ENCODE measurements at places on chromosomes 7 and 10.
A peak's percentile ranks its signal among the peaks of the same experiment; 100 is the strongest.

- no peak for DNase-seq
Observed at GRCh38 chr7:17645500-17645899, 294.8 kb downstream of the SNX13 start.

DNA sequence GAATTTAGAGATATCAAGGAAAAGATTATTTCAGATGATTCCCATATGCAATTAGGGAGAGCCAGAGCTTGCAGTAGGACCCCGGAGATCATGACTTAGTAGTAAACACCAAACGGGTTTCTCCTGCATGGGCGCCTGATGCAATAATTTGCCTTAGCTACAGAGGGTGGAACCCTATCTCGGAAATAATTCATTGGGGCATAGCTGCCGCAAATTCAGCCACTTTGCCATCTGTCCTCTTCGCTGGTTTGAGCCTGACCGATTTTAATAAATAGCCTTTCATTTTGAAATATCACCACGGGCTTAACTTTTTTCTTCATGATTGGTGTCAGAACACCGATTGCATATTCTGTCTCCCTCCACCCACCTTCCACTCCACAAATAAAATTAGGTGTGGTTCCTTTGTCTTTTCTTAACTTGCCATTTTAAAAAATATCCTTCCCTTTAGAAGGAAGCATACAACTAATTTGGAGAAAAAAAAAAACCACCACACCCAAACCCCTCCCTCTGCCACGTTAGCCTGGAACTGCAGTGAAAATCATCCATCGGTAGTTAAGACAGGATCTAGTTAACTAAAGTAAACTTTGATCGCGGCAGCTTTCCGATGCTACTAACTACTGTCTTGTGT, 1.4 kb downstream of the GARS1 start:
- no peak for DNase-seq

DNA sequence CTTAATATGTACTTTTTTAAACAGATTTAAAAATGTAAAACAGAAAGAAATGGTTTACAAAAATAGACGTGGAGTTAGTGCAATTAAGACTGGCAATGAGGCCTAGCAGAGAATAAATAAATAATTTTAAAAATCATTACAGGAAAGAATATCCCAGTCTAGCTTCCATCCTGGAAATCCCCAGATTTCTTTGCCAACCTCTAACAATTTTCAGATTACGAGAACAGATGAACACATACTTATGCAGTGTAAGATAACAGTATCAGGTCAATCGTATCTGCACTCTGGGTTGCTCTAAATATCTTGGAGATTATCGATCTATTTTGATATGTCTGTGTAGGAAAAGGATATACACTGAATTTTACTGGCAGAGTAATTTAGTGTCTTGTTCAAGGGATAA, 210.5 kb downstream of the SEMA3A start:
- DNase-seq, result no peak

GRCh38 chr7:152054367-152055230, 29.1 kb downstream of the GALNT11 start:
- DNase-seq, result no peak

GRCh38 chr10:44477046-44477425, 92.1 kb upstream of the CXCL12 start:
- no peak for DNase-seq

DNA sequence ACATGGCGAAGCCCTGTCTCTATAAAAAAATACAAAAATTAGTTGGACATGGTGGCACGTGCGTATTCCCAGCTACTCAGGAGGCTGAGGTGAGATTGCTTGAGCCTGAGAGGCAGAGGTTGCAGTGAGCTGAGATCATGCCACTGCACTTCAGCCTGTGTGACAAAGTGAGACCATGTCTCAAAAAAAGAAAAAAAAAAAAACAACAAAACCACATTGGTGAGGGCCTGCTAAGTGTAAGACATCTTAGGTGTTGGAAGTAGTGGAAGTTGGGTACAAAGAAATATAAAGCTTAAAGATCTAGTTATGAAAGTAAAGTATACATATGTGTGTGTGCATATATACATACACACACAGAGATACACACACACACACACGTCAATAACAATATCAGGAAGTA, 228.0 kb downstream of the EXOC4 start:
- no peak for DNase-seq

- no peak for DNase-seq
Observed at GRCh38 chr10:124158592-124158991, 65.2 kb upstream of the CHST15 start.

- no peak for DNase-seq
Observed at GRCh38 chr7:163971-164881, 28.1 kb upstream of the FAM20C start.

GRCh38 chr10:64265961-64266360, 744.8 kb downstream of the REEP3 start:
- no peak for DNase-seq

- DNase-seq, result no peak
Observed at GRCh38 chr7:44985033-44985695, 6.3 kb upstream of the MYO1G start.

DNA sequence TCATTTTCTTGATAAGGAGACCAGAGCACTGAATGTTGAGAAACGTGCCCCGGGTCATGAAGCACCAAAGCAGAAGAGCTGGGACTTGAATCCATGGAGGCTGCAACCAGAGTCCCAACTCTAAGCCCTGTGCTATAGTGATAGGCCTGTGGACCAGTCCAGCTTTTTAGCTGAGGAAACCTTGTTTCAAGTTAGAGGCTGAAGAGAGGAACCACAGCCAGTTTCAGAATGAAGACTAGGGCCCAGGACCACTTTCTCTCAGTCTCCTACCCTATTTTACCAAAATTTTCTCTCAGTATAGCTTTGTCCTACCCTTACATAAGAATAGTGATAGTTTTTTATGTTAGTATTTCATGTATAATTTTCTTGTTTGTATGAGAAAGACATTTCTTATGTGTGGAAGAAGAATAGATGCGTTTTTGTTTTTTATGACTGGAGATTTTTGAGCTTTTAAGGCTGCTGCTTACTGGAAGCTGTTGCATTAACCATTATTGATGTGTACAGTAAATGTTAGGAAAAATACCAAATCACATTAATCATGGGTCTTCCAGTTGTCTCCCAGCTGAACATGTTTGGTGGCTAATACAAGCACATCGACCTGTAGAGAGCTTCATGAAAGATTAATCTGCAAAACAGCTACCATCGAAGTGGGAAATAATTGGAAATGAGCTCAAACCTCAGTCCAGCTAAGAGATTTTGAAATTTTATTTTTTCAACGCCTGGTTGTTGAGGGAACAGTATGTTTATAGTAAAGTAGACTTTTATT, 45.0 kb upstream of the CSTF2T start:
- DNase-seq, result no peak

GRCh38 chr7:146175716-146176115, 59.1 kb downstream of the CNTNAP2 start:
- no peak for DNase-seq

DNA sequence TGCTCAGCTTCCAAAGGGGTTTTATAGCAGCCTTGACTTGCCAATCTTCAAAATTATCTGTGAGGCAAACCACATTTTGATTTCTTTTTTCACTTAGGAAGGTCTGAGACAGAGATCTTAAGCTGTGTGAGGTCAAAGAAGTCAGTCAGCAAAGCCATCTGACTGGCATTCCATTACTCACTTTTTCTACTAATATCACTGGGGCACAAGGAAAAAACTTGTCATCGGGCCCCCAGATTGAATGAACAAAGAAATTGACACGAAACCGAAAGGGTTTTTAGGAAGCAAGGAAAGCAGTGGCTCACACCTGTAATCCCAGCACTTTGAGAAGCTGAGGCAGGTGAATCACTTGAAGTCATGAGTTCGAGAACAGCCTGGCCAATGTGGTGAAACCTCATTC, 78.5 kb upstream of the FRMD4A start:
- no peak for DNase-seq

DNA sequence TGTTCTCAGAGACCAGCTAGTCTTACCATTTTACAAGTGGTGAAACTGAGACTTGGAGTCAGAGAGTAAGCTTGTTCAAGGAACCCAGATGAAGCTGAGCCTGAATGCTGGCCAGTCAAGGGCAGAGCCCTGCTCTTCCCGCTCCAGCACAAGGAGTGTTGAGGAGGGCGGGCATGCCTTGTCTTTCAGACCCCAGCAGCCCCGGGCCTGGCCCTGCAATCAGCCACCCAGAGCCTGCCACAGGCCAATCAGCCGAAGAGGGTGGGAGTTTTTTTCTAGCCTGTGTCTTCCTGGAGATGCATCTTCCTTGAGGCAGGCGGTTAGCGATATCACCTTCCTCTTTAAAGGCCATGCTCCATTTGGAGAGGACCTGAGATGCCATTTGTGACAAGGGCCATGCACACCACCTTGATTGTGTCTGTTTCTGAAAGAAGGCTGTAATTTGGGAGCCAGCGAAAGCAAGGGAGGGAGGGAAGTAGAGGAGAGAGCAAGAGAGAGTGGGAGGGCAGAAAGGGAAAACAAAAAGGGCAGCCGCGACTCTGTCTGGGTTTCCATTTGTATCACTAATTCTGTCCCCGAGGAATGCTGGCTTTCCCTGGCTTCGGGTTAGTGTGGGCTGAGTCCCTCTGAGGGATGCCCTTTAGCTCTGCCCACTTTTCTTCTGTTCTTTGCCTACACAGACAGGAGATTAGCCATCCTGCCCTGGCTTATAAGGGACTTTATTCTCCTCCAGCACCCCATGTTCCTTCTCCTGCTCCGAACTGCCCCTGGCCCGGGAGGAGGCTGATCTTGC, 8.0 kb downstream of the CDH23 start:
- DNase-seq, result no peak

DNA sequence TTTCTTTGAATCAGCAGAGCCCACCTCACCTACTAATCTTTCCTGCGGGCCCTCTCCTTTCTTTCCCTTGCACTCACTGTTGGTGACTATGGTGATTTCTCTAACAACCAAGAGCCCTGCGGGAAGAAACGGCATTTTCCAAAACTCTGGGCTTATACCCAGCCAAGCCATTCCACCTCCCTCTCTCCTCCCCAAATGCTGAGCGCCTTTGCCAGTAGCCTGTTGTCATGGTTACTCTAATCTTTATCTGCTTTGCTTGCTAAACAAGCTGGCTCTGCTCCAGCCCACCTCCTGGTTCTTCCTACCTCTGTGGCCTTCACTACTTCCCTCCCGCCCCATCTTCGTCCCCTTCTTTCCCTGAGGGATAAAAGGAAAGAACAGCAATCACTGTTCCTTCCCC, 86.7 kb downstream of the DGKI start:
- no peak for DNase-seq

DNA sequence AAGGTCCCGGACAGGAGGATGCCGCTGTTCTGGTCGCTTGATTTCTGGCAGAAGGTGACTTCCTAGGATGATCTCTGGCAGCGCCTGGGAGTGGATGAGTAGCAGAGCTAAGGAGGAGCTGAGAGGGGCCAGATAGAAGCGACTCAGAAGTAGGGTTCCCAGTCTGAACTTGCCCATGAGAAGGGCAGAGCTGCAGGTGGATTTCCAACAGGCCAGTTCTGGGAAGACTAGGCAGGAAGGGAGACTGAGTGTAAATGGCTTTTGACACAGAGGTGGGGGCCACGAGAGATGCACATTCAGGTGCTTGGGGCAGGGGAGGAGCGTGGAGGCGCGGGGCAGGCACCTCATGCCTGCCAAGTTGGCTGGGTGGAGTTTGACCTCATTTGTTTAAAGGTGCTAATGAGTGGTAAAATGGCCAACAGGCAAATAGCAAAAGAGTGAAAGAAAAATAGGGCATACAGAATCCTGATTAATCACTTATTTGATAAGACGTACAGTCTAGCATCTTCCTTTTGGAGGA, 58.8 kb downstream of the SHH start:
- DNase-seq, result no peak

- no peak for DNase-seq
Observed at GRCh38 chr10:50805981-50806622, 66.4 kb downstream of the ASAH2B start.

DNA sequence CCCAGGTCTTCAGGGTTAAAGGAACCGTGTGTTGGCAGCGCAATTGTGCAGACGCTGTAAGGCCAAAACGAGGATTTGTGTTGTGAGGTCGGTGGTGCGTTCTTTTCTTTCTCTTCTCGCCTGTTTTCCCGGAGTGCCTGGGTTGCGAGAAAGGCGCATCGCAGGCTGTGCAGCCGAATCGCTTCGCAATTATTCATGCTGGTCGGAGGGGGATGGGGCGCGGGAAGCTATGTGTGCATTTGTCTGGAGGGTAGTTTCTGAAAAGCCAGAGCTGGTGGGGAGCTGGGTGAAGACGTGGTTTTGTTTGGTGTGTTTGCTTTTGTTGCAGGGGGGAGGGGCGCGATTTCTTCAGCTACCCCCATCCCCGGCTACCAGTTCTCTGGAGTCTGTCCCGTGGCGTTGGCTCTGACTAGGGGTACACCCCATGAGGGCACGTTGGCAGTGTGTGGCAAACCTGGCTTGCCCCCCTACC, 2.1 kb downstream of the MXI1 start:
- DNase-seq, result peak; percentile 38

- DNase-seq, result no peak
Observed at GRCh38 chr10:17599089-17599488, 18.1 kb downstream of the HACD1 start.

GRCh38 chr10:80964955-80965614, 427.4 kb downstream of the SH2D4B start:
- DNase-seq, result no peak

DNA sequence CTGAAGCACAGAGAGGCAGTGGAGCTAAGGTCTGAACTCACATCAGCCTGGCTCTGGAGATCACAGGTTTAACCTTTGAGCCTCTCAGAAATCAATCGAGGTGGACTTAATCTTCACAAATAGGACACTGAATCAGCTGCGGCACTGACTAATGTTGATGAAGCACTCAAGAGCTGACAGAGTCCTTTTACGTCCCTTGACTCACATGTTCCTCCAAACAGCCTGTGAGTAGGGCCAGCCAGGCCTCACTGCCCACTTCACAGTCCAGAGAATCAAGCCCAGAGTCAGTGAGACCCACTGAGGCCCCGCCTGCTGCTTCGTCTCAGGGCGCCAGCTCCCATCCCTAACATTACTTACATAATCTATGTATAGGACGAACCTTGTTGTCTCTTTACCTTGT, 63.1 kb downstream of the TNS3 start:
- no peak for DNase-seq

DNA sequence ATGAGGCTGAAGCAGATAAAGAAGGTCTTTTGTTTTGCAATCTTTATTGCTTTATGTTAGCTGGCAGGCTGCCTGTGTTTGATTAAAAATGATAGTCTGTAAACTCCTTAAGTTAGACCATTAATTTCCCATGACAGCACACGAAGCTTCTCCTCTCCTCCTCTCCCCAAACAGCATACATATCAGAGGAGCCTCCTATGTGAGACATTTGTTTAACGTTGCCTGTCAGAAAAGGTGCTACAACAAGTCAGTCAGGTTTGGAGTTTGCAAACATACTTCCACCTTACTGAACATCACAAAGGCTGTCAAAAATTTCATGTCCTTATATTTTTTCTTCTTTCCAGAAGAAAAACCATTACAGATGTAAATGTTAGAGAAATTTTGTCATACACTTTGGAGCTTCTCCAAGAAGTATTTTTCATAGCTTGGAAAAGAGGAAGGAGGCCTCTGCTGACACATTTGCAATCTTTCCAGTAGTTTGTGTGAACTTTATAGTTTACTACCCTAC, 393.1 kb downstream of the EXOC4 start:
- DNase-seq, result no peak

DNA sequence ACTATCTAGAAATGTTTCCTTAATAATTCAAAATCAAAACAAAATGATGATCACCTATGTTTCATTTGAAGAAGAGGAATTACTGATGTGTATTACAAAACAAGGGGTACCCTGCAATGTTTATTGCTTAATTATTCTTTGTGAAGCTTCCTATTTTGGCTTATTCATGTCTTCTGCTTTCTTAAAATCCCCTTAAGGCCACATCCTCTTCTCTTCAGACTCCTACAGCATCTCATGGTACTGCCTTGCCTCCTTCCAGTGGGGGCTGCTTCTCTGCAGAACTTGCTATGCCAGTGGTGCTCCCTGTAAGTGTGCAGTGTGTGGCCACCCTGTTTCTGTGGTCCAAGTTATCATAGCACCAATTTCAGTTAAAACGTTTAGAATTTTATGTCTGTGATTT, 35.0 kb downstream of the CCDC146 start:
- DNase-seq, result no peak
